ENCODE measurements at places on chromosomes 4 and X. TPM values are rescaled to one million over a fixed set of nuclear protein-coding genes. Genes with fewer than 3 reads are reported as not detected.

AKAP4 gene
- not detected for total RNA-seq

ZAR1 gene
- not detected for total RNA-seq

MAGEE1 gene
- 2.9 TPM for total RNA-seq

FAM53A gene
- 0.72 TPM for total RNA-seq

PTTG2 gene
- total RNA-seq, result not detected

IGSF1 gene
- total RNA-seq, result 0.07 TPM

HPRT1 gene
- total RNA-seq, result 19.7 TPM

TRO gene
- total RNA-seq, result 23.9 TPM

HAUS3 gene
- total RNA-seq, result 7.8 TPM

ITM2A gene
- 0.72 TPM for total RNA-seq

CCDC160 gene
- total RNA-seq, result 0.07 TPM

PROM1 gene
- 0.13 TPM for total RNA-seq

ATP7A gene
- total RNA-seq, result 17.8 TPM

ARHGAP6 gene
- 3.8 TPM for total RNA-seq

SYTL5 gene
- total RNA-seq, result 2.2 TPM

TREX2 gene
- total RNA-seq, result 1.7 TPM

TRPC5OS gene
- not detected for total RNA-seq

PDCL2 gene
- not detected for total RNA-seq

SPATA4 gene
- 0.23 TPM for total RNA-seq

CORIN gene
- total RNA-seq, result 2.4 TPM

CLCN5 gene
- total RNA-seq, result 17.7 TPM

MAGEB1 gene
- total RNA-seq, result not detected

SH2D1A gene
- total RNA-seq, result not detected

MXRA5 gene
- 0.65 TPM for total RNA-seq

TASL gene
- total RNA-seq, result not detected

KLHL34 gene
- not detected for total RNA-seq

SMPX gene
- total RNA-seq, result not detected

DOK7 gene
- total RNA-seq, result 0.20 TPM

CD38 gene
- 0.07 TPM for total RNA-seq

RAP1GDS1 gene
- total RNA-seq, result 62.9 TPM

GAGE1 gene
- not detected for total RNA-seq

SCD5 gene
- 19.9 TPM for total RNA-seq

ERAS gene
- total RNA-seq, result 0.13 TPM

SSX3 gene
- total RNA-seq, result not detected

Data from smooth muscle cell of the pulmonary artery (primary cell).